AG08396 (cell line): ENCODE measurements at places on chromosomes 5 and 9.

DNA sequence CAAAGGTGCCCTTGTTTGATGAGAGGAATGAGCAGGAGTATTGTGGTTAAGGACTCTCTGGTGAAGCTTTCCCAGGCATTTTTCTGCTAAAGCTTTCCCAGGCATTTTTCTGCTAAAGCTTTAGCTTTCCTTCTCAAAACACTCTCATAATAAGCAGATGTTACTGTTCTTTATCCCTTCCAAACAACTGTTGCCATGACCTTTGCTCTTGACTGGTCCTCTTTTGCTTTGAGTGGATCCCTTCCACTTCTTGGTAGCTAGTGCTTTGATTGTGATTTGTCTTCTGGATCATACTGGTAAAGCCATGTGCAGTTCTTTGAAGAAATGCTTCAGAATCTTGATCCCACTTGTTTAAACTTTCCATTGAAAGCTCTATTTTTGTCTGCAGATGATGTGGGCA, 85.8 kb downstream of the GPBP1 start:
- DNase-seq, result no peak

DNA sequence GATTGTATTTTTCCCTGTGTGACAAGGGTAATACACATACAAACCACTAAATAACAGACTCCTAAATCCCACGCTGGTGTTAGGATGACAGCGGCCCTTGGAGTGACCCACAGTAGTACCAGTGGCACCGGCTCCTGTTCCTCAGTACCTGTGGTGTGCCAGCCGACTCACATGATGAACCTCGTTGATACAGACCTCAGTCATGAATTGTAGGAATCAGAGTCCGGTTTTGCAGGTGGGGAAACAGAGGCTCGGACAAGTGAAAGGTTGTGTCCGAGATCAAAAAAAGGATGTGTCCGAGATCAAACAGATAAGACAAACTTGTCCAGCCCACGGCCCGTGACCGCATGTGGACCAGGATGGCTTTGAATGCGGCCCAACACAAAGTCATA, 78.0 kb downstream of the AMBP start:
- DNase-seq, result no peak

- peak; percentile 67 for DNase-seq
Measured at GRCh38 chr5:73918791-73919221, 292.8 kb downstream of the ARHGEF28 start.

GRCh38 chr5:110969502-110969901, 102.0 kb upstream of the TSLP start:
- DNase-seq, result no peak

DNA sequence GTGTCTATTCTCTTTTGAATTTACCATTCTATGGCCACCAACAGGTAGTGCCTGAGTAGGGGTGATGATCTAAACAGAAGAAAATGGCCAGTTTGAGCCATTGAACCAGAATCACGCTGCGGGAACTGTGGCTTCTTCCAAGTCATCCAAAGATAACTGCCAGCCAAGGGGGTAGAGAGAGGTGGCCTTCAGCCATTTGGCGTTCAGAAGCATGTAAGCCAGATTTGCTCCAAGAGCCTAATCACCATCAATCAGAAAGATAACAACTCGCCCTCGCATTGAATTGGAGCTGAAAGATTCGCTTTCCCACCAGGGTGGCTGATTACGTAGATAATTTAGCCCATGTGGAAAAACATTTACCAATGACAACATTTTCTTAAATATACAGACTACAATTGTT, 1302.7 kb upstream of the DMAC1 start:
- no peak for DNase-seq
